Activated CD8-positive, alpha-beta memory T cell treated with anti-CD3 and anti-CD28 coated beads for 48 hours (primary cell): ENCODE measurements at places on chromosomes 2 and 18.

- no peak for DNase-seq
These were observed 562.1 kb downstream of the NRXN1 start for GRCh38 chr2:50469784-50470183.

GRCh38 chr2:64018701-64019082 lies 536 bp downstream of the VPS54 start:
- no peak for DNase-seq

GRCh38 chr2:212197776-212198175 lies 340.8 kb downstream of the ERBB4 start:
- DNase-seq, result no peak

DNA sequence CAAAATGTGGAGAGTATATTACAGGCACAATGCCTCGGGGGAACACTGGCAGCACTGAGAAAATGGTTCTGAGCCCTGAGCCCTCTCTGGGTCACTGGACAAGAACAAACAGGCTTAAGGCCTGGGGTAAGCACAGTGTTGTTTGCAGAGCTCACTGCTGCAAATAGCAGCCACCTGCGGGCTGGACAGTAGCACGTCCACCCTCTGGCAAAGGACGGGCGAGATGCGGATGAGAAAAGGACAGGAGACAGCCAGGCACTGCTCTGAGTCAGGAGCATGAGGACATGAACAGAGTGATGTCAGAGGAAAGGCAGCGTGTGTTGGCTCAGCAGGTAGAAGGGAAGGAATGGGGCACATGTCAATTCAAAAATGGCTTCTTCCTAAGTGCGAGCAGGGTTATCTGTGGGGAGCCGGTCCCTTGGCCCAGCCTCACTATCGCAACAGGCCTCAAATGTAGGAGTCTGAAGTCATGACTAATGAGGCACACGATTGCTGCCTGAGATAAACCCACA lies 25.9 kb upstream of the NEB start:
- DNase-seq, result no peak

DNA sequence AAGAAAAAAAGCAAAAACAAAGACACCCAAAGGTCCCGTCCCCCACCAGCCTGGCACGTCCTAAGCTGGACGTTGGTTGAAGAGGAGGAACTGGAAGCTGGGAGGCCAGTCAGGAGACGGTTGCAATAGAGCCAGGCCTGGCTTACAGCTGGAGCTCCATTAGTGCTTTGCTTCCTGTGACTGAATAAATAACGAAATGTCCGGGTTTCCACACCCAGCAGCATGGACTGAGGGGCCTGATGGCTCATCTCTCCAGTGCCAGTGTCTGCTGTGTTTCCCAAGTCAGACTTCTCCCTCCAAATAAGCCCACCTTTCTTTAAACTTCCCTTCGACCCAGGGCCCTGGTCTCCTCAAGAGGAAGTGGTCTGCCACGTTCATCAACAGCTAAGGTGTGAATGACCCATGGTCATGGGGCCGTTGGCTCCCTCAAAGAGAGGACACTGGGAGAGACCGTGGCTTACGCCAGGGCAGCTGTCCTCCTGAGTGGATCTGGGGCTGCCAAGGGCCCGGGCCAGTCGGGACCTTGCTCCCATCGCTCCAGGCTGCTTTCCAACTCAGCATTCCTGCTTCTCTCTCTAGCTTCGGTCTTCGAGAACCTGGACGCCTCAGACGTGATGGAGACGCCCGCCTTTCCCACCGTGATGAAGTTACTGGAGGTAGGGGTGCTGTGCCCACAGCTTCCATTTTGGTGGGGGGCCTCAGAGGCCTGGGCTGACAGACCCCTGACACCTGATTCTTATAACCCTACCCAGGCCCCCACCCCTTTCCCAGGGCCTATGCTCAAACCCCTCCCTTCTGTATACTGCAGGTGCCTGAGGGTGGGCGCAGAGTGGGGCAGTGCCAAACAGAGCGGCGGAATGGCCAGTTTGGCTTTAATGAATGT lies 44.9 kb downstream of the MYO7B start:
- DNase-seq, result no peak

GRCh38 chr18:63234841-63235240 lies 84.7 kb downstream of the BCL2 start:
- no peak for DNase-seq

DNA sequence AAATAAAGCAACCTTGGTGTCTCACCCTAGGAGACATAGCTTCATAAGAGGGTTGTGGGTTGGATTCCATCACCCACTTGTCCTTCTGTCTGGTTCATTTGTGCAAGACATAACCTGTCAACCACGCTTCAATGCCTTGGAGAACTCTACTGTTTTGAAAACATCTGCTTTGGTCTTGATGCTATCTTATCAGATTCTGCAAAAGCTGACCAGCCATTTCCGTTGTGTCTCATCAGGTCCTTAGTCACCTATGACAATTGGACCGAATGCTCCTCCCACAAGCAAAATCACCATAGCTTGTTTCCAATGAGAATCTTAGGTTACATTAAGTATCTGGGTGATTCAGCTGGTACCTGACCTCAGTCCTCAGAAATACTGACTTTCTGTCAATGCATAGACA lies 35.4 kb downstream of the STAT4 start:
- no peak for DNase-seq

GRCh38 chr18:22345718-22346117 lies 72.0 kb downstream of the CTAGE1 start:
- DNase-seq, result no peak

- no peak for DNase-seq
These were observed 280.1 kb upstream of the SALL3 start for GRCh38 chr18:78699499-78699898.

- no peak for DNase-seq
These were observed 45.6 kb upstream of the RASGRP3 start for GRCh38 chr2:33430856-33431255.

- no peak for DNase-seq
These were observed 357.0 kb upstream of the FSIP2 start for GRCh38 chr2:185381631-185382030.

DNA sequence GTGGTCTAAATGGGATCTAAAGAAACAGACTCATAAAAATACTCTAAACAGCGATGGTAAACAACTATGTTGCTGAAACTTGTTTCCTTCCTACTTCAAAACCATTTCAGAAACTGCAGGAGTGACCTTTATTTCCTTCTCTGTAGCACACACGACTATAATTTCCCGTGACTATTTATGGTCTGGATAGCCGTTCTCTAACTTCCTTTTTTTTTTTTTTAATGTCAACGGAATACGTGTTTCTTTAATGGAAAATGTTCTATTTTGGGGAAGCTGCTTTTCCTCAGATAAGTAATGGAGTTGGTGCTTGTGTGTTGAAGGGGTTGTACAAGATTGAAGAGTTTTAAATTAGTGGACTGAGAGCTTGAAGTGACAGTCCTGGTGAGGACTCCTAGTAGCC lies 224.1 kb downstream of the PHLPP1 start:
- no peak for DNase-seq

DNA sequence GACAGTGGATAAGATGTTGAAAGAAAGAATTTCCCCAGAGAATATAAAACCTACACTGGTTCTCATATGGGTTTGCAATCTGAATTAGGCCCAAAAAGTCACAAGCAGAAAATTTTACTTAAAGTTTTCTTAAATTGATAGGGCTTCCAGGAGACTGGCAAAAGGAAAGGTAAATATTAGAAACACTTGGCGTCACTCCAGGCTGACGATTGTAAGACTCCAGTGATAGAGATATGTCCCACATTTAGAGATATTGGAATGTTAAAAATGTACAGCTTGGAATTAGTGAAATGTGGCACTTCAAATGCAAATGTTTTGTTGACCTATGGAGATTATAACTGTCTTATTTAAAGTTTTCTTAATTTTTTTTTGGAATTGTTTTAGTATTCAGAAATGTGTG lies 14.0 kb downstream of the YIPF4 start:
- DNase-seq, result no peak

- DNase-seq, result no peak
These were observed 7.7 kb downstream of the SLC4A3 start for GRCh38 chr2:219634951-219635751.

GRCh38 chr18:35818353-35818667 lies 154.2 kb upstream of the RMP24 start:
- DNase-seq, result no peak

DNA sequence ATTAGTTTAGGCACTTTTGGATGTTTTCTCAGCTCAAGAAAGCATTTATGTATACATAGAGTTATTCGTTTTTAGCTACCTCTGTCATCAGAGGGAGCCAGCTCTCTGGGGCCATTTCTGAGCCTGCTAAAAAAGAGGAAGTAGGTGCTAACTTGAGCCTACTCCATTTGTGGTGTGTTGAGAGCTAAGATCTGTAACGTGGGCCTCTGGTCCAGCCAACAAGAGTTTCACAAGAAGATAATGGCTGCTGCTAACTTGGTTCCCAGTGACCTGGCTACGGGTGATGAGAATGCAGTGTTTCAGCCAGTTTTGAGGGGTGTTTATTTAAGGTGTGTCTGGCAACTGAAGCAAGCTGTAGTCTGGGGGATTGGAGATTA lies 182.5 kb downstream of the PRKCE start:
- no peak for DNase-seq

DNA sequence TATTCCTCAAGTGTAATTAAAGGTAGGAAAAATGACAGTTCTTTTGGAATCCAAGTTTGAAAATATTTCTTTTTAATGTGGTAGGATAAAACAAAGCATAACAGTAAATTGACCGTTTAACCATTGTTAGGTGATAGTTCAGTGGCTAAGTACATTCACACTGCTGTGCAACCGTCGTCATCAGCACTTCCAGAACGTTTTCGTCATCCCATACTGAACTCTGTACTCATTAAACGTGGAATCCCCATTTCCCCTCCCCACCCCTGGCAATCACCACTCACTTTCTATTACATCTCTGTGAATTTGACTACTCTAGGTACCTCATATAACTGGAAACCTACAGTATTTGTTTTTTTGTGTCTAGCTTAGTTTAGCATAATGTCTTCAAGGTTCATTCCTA lies 32.9 kb upstream of the FZD5 start:
- no peak for DNase-seq

- no peak for DNase-seq
These were observed 94.3 kb upstream of the ITGB6 start for GRCh38 chr2:160294339-160294803.
